Left cardiac atrium (tissue), 4 donors: ENCODE measurements at places on chromosomes 3 and 15. TPM values are rescaled to one million over a fixed set of nuclear protein-coding genes. Genes with fewer than 3 reads are reported as not detected.

The RETNLB gene
- total RNA-seq = not detected

DNA sequence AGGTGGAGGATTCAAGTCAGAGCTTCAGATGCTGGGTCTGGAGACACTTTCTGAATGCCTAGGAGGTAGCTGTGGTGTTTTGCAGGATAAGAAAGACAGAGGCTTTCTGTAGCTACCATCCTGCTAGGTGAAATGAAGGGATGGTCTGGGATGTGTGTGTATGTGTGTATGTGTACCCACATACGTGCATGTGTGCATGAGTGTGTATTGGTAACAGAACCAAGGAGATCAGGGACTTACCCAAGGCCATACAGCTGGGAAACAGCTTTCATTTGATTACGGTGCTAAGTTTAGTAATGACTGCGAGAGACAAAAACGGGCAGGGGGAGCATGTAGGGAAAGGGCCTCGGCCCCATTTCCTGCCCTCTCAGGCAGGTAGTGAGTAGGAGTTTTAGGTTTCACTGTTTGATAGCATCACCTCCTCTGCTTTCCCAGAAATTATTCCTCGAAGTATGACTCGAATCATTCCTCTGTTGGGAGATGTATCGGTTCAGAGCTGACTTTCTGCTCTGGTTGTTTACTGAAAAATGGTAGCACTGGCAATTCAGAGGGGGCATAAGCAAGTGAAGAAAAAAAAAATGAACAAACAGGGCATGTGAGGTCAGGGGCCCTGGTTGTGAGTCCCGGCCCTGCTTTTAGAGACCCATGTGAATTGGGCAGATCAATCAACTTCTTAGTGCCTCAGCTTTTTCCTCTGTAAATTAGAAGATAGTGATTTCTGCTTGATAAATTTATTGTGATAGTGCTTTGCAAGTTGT, 130.7 kb downstream of the LPP start:
- no peak for DNase-seq

- DNase-seq = no peak
These were observed 222.1 kb upstream of the LMCD1 start for GRCh38 chr3:8279476-8279875.

The CTXN2 gene
- not detected for total RNA-seq

GRCh38 chr3:142597906-142598305, 1.7 kb downstream of the PLS1 start:
- no peak for DNase-seq

DNA sequence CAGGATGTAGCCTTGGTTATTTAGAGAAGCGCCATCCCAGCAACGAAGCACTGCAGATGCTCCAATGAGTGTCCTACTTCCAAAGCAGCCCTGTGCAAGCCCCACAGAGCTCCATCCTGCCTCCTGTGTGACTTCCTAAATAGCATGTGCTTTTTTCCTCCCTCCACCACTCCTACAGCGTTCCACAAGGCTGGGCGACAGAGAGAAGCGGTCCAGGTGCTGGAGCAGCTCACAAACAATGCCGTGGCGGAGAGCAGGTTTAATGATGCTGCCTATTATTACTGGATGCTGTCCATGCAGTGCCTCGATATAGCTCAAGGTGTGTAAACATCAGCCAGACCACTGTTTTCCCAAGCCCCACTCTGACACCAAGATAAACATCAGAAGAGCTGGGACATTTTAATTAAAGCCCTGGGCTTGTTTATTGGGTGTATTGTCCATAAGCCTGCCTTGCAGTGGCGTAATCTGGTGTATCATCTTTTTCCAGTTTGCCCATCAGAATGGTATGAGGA, 22.2 kb upstream of the RHO start:
- DNase-seq = no peak

The HYAL3 gene
- 1.8 TPM for total RNA-seq

GRCh38 chr3:87228316-87228715, 1.2 kb downstream of the CHMP2B start:
- no peak for DNase-seq

GRCh38 chr3:143314251-143315093, 194.9 kb downstream of the CHST2 start:
- no peak for DNase-seq
